Effector memory CD4-positive, alpha-beta T cell (primary cell): ENCODE measurements at places on chromosomes 5 and 9.

GRCh38 chr9:119788921-119789320 lies 419.7 kb upstream of the BRINP1 start:
- DNase-seq: no peak

DNA sequence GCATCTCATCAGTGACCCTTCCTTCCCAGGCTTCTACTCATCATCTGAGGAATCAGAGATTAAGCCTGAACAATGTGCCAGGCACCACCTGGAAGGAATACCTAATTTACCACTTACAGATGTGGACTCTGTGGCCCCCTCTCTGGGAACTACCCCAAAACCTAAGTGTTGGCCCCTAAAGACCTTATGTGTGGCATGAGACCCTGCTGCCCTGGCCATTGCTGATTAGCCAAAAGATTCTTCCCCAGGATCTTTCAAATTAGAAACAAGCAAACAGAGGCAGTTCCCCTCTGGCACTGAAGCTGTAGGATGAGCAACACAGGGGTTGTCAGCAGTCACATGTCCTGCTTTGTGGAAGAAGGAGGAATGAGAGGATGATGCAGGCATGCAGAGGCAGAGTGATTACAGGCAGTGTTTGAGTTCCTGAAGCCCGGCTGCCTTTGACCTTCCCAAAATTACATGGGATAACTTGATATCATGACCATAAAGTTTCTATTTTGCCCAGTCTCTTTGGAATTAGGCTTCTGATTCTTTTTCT lies 10.6 kb downstream of the SPINK4 start:
- no peak for DNase-seq

DNA sequence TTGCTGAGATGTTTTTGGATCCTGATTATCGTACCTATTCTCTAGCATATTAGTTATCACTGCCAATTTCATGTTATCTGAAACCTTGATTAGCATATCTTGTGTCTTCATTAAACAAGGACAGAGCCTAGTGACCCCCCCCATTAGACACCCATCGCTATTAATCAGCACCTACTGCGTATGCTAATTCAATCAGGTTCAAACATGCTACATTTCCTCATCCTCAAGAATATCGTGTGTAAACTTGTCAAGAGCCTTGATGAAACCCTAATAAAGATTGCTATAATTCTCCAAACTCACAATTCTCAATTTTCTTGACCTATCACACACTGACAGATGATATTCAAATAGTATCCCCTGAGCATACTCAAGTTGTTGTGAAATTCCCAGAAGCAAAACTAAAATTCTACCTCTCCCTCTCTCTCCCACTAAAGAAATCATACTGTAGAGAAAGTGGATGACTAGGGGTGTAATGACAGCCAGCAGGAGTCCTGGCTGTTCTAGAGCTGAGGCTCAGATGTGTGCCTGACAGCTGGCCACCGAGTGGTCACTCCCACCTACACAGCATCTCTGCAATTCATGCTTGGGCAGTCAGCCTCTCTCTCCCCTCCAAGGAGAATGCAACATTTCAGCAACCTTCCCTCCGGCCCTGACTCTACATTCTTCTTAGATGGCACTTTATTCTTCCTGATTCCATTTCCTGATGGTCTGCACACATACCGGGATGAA lies 9.2 kb upstream of the ZNF354A start:
- DNase-seq: no peak

GRCh38 chr9:24096756-24097155 lies 270.7 kb upstream of the ELAVL2 start:
- no peak for DNase-seq

GRCh38 chr9:38387751-38388150 lies 4.8 kb upstream of the ALDH1B1 start:
- no peak for DNase-seq

DNA sequence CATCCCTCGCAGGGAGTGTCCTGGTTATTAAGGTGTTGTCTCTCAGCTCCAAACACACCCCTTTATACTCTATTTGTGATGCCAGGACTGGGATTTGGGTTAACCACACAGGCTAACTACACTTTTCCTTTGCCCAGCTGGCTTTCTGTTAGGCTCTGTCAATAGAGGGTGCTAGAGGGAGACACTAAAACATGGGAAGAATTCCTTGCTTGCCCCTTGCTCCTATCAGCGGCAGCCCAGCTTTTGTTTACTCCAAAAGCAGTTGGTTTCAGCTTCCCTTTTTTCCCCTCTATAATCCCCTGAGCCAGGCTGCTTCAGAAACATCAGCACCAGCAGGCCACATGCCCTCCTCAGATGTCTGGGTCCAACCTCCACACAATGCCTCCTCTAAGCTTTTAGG lies 297.1 kb downstream of the KCTD16 start:
- no peak for DNase-seq

DNA sequence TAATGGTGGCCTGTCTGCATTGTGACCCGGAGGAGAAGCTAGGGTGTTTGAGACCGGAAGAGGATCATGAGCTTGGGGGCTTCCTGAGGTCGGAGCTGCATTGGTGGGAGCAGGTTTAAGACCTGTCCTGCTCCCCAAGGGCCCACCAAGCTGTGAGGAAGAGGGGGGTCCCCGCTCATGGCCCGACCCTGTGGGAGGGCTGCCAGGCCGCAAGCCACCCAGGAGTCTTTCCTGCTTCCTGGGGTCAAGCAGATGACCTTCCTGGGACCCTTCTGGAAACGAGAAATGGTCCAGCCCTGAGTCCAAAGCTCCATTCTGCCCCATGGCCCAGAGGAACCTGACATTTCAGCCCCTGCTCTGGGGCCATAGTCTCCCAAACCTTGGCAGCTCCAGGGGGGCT lies 61.5 kb upstream of the RNU6ATAC start:
- DNase-seq: no peak

DNA sequence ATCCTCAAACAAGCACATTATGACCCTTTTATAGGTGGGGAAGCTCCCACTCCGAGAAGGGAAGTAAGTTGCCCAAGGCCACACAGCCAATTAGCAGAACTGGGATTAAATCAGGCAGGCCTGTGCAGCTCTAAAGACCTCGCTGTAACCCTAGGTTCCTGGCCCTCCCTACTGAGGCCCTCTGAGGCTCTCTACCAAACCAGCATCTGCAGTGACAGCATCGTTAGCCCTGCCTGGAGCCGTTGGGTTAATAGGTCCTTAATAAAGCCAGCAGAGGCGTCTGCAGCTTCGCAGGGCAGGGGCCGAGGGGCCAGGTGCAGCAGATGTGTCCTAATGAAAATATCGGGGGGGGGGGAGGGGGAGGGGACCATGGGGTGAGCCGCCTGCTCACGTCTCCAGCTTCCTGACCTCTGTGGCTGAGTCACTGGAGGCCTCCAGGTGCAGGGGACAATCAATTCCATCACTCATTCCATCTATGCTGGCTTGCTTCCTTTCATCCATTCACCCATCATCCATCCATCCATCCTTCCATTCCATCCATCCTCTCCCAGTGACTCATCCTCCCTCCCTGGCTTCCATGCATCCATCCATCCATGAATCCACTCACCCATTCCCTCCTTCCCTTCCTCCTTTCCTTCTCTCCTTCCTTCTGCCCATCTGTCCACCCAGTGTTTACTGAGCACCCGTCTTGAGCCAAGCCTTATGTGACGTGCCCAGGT lies 203.9 kb downstream of the C9orf50 start:
- DNase-seq: no peak

- peak; percentile 45 for DNase-seq
Measured at GRCh38 chr5:56814361-56814962, 887 bp upstream of the MAP3K1 start.

- DNase-seq: no peak
Measured at GRCh38 chr9:22921742-22922141, 475.1 kb downstream of the DMRTA1 start.

GRCh38 chr9:127694890-127695720 lies 11.7 kb upstream of the CFAP157 start:
- DNase-seq: no peak

DNA sequence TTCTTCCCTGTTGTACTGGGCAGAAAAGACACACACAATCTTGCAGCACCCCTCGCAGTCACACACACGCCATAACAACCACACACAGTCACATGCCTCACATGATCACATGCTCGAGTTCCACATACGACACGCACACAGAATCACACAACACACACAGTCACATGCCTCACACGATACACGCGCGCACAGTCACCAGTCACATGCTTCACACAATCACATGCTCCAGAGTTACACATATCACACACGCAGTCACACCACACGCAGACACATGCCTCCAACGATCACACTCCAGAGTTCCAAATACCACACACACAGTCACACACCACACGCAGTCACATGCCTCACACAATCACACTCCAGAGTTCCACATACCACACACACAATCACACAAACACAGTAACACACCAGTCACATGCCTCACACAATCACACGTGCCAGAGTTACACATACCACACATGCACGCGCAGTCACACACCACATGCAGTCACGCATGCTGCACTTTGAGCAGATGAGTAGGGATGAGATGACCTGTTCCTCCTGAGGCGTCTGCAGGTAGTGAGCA lies 49.0 kb upstream of the LRRC14B start:
- DNase-seq: no peak

DNA sequence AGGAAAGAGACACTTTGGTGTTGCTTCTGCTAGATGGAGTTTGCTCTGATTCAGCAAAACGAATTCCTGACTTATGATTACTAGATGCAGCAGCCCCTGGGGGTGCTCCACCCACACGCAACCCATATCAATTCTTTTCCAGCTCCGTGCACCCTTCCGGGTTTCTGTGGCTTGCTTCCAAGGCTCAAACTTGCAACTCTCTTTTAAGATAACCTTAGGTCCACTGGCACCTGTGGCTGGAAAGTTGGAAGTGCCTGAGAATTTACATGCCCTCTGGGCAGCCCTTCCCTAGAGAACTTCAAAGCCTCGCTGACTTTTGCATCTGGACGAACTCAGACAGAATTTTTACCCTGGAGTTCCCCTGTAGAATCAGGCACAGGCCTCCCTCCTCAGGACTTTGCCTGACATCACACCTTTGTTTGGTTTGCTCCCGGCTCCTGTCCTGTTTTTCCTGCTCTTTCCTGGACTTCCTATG lies 224.9 kb downstream of the SNX18 start:
- DNase-seq: no peak

GRCh38 chr5:16628376-16628775 lies 11.6 kb upstream of the RETREG1 start:
- DNase-seq: no peak

GRCh38 chr5:68490406-68490805 lies 274.9 kb downstream of the PIK3R1 start:
- DNase-seq: no peak

GRCh38 chr9:86575137-86575536 lies 220.9 kb upstream of the TUT7 start:
- DNase-seq: no peak

GRCh38 chr9:111812337-111812736 lies 17.6 kb upstream of the SHOC1 start:
- no peak for DNase-seq

DNA sequence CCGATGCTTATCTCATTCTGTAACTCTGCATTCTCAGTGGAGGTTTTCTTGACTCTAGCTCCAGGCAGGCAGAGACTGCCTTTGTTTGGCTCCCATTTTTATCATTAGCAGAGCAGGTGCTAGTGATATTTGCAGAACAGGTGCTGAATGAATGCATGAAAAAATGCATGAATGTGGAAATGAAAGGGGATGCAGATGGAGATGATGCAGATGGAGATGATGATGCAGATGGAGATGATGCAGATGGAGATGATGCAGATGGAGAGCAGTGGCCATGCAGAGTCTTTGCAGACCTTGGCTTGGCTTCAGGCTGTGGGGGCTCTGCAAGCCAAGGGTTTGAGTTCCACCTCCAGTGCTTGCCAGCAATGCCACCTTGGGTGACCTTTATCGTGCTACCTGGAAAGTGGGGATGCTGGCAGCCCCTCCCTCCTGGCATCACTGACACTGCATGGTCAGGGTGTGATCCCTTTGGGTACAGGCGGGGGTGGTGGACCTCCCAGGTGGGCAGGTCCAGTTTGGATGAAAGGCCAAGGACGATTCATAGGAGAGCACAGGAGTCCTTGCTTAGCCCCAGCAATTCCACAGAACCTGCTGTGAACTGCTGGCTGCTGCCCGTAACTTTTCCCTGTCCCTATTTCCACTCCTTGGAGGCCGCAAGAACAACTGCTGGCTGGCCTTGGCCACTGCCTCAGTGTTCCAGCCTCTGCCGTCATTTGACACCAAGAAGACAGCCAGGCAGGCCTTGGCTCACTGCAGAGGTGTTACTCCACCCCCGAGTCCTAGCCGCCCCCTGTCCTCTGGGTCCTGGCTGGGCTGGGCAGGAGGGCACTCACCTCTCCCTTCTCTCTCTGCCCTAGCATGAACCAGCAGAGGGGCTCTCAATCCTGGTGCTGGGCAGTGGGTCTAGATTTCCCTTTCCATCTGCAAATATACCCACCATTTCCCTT lies 33.0 kb downstream of the ERGIC1 start:
- DNase-seq: no peak

DNA sequence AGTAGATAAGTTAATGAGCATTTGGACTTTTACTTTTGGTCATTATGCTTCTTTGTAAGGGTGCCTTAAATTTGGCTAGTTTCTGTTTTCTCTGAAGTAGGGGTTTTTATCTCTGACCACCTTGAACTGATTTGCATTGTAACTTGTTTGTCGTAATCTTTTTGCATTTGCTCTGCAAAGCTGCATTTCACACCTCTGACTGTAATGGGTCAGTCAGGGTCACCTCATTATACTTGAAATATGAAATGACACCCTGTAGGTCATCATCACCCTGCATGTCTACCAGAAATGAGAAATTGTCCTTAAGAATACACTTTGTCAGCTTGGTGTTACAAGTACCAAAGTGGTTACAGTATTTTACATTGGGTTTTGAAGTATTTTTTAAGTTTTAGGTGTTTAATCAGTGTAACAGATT lies 74.0 kb downstream of the KCNN2 start:
- DNase-seq: no peak

DNA sequence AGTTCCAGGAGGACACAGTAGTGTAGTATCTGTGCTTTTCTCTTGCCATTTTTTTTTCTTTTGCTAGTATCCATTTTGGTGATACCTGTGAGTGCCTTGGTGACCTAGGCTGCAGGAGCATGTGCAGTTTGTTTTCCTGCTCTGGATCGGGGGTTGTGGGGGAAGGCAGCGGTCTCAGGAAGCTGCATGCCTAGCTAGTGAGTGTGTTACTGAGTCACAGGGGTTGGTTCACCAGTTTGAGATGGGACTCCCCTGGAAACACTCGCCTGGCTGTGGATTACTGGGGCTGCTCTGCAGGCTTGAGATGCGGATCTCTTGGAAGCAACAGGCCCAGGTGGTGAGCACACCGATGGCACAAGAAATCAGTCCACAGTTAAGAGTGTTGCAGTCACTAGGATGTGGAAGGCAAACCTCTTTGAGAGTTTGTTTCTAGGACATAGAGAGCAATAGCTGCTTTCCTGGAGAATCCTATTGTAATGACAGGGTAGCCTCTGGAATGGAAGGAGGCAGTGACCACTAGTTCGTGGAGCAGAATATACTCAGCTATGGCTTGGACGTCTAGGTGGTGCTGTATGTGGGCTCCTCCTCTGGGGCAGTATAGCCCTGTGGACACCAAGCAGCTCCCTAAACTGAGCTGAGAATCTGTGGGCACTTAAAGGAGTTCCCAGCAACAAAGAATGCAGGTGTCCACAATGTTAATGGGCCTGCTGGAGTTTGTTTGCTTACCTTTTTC lies 20.0 kb upstream of the SPATA31E1 start:
- DNase-seq: no peak

- DNase-seq: no peak
Measured at GRCh38 chr9:133477992-133478850, 678 bp downstream of the SLC2A6 start.
